ENCODE measurements at places on chromosomes 1 and 21.

DNA sequence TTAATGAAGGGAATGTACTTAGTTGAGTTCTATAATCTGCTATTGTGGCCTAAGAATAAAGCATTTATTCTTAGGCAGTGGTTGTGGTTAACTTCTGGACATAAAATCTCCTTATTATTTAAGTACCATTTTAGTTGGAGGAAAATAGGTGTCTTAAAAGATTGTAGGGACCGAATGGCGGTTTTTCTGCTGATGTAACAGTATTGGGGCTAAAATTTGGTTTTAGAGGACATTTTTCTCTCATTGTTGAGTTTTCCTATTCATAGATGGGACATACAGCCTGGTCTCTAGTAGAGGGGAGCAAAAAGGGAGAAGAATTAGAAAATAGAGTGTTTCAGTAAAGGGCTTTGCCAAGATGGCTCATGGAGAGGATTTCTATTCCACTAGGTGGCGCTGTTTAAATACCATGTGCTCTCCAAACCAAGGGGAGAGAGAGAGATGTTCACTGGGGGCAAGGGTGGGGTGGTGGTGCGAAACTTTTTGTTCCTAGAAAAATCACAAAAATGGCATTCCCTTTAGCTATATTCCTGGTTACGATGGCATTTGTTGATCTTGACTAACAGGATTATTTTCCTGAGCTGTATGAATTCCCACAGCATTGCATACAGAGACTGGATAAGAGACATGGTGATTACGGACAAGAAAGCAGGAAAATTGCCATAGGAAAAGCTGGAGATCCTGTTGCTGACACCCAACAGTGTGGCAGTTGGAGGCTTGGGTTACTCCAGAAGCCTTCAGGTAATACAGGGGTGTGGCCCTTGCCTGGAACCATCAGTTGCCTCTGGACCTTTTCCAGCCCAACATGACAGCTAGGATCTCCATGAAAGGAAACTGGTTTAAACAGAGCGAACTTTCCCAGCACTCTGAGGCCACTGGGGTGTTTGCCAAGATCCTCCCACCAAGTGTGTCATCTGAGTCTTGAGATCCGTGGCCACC is 18.2 kb upstream of the FCGR2A start:
- no peak for DNase-seq

DNA sequence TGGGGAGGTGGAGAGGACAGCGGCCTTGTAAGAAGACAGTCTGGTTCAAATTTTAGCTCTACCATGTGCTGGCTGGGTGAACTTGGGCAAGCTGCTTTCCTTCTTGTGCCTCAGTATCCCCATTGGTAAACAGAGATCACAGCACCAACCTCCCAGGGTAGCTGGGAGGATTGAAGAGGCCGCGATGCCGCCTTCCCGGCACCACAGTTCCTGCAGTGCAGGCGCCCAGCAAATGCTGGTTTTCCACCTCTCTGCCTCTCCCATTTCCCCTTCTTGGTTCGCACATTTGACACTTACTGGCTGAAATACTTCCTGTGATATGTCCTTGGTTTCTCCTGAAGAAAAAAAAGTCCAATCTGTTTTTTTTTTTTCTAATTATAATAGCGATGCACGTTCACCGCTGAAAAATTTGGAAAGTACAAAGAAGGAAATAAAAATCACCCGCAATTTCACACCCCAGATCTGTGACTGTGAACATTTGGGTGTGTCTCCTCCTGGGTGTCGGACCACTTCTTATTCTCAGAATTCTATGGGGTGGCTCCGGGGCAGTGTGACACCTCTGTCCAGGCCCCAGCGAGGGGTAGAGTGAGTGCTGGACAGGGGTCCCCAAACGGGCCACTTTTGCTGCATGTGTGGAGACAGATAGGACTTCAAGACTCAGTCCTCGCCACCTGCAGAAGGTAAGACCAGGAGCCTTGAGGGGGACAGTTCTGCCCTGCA is 73.1 kb downstream of the RUNX3 start:
- no peak for DNase-seq

- no peak for DNase-seq
These were observed 278.5 kb downstream of the KCNH1 start for GRCh38 chr1:210855440-210855839.

- DNase-seq: no peak
These were observed 4.2 kb downstream of the NPR1 start for GRCh38 chr1:153682730-153683129.

GRCh38 chr1:56509713-56510641 is 69.4 kb downstream of the PLPP3 start:
- no peak for DNase-seq

GRCh38 chr1:85448358-85448757 is 16.6 kb downstream of the DDAH1 start:
- DNase-seq: no peak

DNA sequence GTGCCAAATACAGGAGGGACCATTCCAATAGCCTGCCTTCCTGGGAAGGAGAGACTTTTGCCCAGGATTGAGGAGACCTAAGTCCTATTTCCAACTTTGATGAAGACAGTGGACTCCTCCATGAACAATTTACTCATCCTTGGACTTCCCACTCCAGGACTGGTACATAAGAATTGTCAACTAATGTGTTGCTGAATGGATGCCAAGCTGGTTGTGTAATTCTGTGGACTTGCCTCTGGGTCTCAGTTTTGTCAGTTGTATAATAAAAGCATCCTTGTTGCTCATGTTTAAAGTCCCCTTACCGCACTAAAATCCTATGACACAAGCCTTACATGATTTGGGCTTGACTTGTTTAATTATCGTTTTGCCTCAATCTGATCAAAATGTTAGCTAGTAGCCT is 13.2 kb upstream of the ZP4 start:
- DNase-seq: no peak

GRCh38 chr1:104380003-104380402 is 630.3 kb downstream of the AMY1C start:
- no peak for DNase-seq

DNA sequence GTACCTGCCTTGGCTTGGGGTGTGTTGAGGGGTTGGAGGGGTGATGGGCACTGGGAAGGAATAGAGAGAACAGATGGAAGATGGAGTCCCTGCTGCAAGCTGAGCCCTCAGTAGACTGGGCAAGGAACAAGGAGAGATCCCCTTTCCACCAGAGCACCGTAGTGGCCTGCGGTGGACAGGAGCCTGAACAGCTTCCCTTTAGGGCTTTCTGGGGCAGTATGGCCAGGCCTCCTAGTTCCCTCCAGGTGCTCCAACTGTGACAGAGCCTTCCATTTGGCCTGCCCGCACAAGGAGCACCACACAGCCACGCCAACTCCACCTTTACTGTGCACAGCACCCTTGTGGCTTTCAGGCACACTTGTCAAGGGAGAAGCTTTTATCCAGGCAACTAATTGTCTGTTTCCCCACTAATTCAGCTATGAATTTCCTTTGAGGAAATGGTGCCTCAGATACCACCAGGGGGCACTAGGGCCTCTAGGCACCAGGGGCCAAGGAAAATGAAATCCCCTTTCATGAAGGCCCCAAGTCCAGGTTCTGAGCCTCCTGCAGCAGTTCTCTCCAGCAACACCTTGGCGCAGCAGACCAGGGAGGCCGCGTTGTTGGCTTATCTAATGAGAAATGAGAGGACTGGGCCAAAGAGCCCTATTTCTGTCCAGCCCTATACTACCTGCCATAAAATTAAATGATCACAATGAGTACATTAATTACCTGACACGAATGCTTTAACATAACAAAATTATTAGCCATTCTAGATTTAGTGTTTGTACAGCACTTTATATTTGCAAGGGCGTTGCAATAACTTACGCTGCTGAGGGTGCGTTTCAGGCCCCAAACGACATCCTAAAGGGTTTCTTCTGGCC is 23.1 kb upstream of the ERI3 start:
- peak; percentile 6 for DNase-seq

DNA sequence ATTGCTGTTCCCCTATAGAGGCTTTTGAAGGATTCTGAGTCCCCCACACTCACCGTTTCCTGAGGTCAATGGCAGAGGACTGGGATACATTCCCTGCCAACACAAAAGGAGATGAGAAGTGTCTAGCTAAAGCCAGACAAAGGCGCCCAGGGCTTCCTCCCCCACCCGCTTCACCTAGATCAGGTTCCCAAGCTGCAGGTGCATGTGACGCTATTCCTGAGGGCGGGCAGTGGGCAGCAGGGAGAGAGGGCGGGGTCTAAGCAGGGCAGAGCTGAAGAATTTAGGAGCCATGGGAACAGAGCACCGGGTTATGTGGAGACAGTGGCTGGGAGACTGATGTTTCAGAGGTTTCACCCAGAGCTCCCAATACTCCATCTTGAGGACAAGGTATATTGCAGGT is 6.0 kb upstream of the ARHGEF2 start:
- no peak for DNase-seq

GRCh38 chr1:243529512-243529911 is 273.7 kb downstream of the SDCCAG8 start:
- no peak for DNase-seq

- DNase-seq: no peak
These were observed 1.9 kb downstream of the TTF2 start for GRCh38 chr1:117061986-117062415.

GRCh38 chr1:43225168-43225567 is 44.6 kb upstream of the TMEM125 start:
- DNase-seq: no peak

- no peak for DNase-seq
These were observed 4.7 kb downstream of the MR1 start for GRCh38 chr1:181038399-181038873.

DNA sequence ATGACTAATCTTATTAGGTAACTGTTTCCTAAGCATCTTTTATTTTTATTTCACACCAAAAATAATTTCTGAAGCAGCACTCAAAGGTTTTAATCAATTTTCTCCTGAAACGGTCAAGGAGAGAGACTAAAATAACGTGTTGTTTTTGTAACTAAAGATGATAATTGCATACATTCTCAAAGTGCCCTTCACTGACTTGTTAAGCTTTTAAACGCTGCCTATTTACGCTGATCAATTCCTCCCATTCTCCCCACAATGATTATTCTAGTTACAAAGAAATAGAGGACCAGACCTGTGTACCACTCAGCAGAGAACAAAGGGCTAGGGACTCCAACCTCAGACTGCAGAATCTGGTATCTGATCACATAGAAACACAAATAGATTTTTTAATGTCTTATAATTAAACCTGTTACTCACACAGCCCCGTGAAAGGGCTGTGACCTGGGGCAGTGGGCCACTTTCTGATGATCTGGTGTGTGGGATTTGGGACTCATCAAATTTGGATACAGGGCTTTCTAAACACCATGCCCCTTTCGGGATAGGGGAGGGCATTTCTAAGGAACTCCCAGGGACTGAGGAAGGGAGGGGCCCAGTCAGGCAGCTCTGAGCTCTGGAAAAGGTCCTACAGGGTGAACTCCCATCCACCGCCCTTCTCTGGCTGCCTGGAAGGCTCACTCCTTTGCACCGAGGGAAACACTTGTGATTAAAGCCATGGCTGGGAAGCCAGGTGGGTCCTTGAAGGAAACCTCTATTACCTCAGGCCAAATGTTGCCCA is 65.2 kb downstream of the BCAR3 start:
- DNase-seq: no peak

GRCh38 chr1:206859082-206859521 is 6.3 kb upstream of the IL20 start:
- DNase-seq: no peak

DNA sequence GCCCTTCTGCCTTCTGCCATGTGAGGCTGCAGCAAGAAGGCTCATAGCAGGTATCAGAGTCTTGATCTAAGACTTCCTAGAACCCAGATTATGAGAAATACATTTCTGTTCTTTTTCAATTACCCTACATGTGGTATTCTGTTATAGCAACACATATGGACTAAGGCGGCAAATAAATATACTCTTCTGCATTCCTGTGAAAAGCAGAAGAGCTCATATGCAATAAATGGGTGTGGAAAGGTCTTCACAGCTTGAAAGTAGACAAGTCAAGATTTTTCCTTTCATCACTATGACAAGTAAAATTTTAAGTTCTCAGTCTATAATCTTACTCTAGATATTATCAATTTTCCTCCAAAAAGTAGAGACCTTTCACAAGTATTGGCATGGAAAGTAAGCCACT is 36.6 kb downstream of the TNFSF18 start:
- no peak for DNase-seq

GRCh38 chr21:17793246-17794123 is 25.7 kb downstream of the C21orf91 start:
- no peak for DNase-seq

DNA sequence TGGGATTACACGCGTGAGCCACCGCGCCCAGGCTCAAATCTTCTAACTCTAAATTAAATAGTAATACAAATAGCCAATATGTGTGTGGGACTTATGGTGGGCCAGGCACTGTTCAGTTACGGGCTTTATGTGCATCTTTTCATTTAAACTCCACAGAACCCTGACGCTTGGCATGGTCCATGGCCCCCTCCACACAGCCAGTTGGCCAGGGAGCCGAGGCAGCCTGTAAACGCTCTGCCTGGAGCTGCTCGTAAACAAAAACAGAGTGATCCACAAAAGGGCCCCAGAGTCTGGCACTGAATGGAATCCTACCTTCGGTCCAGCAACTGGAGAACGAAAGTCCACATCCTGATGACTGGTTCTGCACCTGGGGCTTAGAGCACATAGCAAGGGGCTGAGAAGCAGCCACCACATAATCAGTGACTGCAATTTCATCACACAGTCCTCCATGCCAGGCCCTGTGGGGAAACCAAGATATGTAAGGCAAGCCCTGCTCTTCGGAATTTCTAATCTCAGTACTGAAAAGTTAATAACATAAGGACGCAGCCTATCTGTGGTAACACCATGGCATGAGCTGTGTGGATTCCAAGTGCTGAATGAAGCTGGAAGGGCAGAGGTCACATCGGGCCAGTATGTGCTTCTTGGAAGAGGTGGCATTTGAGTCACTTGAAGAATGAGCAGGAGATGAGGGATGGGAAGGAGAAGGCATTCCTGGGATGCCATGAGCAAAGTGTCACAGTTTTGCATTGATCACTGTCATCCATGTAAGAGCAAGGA is 13.5 kb upstream of the ADAMTSL4 start:
- DNase-seq: no peak

GRCh38 chr21:43590194-43590593 is 69.1 kb downstream of the HSF2BP start:
- no peak for DNase-seq

DNA sequence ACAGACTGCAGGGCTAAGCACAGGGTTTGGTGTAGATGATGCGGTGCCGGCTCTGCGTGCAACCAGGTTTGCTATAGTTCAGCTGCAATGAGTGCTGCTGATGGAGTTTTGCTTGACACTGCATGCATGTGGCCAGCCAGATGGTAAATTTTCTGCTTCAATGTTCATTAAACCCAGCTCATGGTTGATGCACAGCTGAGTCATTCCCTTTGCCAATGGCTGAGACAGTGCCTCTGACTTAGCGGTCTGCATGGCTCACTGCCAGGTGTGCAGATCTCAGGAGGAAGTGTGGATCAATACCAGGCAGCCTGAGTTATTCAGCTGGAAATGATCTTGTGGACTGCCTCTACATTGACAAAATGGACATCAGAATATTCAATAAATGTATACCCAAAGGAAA is 172.7 kb upstream of the ZP4 start:
- no peak for DNase-seq

DNA sequence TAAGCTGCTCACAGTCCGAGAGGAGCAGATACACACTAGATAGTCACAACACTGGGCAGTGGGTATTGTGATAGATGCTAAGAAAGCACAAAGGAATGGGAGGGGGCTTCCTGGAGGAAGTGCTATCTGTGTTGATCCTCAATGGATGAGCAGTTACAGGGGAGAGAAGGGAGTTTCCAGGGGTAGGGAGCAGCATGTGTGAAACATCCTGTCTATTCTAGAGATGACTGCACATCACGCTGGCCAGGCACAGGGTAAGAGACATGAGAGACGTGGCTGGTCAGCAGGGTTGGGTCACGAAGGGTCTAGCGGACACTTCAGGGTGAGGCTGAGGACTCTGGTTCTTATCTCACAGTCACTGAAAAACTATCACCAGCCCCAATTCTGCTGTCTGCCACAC is 235.2 kb downstream of the TRABD2B start:
- no peak for DNase-seq

GRCh38 chr1:235502601-235503402 is 1.4 kb downstream of the B3GALNT2 start:
- no peak for DNase-seq

Data from GOT3 (cell line).